GM12864 (cell line): ENCODE measurements at places on chromosomes 12 and 14.

- DNase-seq, result no peak
Observed at GRCh38 chr12:64679487-64680001, 69.2 kb downstream of the RASSF3 start.

DNA sequence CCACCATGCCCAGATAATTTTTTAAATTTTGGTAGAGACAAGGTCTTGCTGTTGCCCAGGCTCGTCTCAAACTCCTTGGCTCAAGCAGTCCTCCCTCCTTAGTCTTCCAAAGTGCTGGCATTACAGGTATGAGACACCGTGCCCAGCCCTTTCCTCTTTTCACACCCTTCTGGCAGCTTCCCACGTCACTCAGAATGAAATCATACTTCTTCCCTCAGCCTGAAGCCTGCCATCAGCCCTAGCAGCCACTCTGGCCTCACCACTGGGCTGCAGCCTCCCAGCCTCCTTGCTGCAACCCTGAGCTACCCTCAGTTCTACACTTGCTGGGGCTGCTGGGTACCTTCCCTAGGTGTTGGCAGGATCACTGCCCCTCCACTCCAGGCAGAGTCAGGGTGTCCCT lies 18.2 kb downstream of the ANKRD9 start:
- DNase-seq, result no peak

DNA sequence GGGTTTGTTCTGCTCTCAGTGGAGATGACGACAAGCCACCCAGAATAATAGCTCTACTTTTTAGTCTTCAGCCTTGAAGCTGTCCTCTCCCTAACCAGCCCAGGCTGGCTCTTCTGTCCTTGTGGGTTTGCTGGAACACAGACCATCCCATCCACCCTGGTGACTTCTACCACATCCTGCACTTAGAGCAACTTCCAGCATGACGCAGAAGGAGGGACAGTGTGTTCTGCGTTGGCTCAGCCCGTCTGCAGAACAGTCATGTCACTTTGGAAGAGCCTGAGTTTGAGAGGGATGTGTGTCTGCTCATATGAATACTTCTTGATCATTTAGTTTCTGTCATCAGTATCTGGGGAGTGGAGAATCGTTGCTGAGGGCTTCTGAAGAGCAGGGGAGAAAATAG lies 198.0 kb downstream of the CACNA1C start:
- no peak for DNase-seq

DNA sequence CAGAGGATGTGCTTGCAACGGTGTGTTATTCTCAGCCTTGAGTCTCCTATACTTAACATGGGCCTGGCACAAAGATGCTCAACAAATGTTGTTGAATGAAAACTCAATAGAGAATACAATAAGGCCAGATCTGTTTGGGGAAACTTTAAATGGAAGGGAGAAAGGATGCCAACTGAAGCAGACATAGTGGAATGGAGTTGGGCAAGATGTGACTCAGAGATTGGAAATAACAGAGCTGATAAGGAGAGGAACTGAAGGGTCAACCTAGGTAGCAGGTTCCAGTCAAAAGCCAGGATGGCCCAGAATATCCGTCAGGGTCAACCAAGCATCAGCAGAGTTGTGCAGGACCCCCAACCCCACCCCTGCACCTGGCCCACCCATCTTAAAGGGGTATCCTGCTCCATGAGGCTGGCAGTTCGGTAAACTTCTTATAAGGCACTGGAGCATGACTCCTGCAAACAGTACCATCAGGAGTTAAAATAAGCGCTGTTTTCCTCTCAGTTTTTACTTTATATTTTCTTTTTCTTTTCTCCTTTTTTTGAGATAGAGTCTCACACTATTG lies 1.1 kb upstream of the BCDIN3D start:
- DNase-seq, result no peak

DNA sequence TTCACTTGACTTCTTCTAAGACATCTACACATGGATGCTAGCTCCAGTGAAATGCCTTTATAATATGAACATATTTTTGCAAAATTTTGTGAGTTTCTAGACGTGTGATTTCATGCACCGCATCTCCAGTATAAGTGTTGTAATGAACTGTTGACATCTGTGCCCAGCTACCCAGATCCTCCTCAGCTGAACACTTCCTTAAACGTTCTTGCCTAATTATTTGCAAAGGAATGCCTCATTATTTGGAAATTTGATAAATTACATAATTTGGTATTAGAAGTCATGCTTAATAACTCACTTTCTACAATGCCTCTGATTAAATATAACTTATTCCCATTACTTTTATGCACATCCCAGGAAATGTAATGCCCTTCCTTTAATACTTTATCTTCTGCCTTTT lies 14.0 kb downstream of the OR11G2 start:
- DNase-seq, result no peak

DNA sequence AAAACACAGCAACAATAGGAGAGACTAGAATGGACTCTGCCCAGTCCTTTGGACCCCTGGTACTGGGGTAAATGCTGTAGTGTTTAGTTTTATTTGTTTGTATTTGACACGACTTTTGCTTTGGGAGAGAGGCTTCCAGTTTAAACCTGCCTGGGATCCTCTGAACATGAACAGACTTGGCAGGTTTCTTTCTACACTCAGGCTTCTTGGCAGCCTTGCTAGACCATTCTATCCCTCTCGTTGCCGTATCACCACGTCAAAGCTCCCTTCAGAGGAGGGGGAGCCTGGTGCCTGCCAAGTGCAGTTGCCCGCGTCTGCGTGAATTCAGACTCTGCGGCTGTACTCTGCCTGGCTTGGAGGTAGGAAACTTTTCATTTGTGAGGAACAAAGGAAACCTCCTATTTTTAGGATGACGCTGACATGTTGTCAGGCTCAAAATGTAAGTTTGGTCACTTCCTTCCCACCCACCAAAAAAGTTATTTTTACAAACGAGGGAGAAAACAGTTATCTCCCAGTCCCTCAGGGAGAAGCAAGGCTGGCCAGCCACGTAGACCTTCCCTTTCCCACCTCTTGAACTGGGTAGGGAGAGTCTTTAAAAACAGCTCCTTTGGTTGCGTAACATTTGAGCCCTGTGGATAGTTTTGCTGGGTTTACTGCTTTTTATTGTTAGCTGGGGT lies 25.9 kb downstream of the CD9 start:
- DNase-seq, result no peak
